ENCODE measurements at places on chromosomes 6 and 20.

DNA sequence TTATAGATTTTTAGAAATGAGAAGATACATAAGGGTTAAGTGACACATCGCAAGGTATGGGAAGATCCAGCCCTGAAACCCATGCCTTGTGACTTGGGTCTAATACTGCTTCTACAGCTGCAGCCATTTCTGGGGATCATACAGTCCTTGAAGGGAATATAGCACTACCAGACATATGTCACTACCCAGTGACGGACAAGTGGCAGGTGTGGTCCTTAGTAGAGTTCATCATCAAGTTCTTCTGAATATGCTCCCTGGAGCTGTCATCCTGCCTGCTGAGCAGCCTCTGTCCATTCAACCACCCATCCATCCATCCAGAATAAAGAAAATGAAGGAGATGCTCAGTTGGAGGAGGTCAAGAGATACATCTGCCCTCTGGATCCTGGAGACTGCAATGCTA is 118.6 kb upstream of the ASF1A start:
- DNase-seq: no peak

- DNase-seq: no peak
These were observed 127.7 kb downstream of the KLHL32 start for GRCh38 chr6:97052152-97052787.

- DNase-seq: no peak
These were observed 23.8 kb upstream of the HELZ2 start for GRCh38 chr20:63597651-63598478.

DNA sequence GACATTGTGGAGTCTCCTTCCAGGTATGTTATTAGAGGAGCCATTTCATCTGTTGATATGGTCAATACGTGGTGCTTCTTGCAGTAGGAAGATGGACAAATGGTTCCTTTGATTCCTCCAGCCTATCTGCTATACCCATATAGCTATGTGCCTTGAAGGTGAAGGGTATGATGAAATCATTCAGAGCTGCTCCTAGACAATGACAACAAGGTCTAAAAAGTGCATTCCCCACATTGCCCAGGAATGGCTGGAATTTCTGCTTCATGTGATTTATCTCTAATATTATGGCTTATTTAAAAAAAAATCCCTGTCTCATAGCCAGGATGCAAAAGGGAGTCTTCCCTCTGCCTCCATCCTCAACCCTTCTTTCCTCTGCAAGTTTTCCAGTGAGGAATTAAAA is 14.1 kb downstream of the DAAM2 start:
- no peak for DNase-seq

- no peak for DNase-seq
These were observed 21.6 kb downstream of the DUSP22 start for GRCh38 chr6:313917-314316.

- DNase-seq: no peak
These were observed 21.8 kb downstream of the PCK1 start for GRCh38 chr20:57582432-57583288.

All from astrocyte of the cerebellum (primary cell).